GM10248 (cell line): ENCODE measurements at places on chromosomes 1 and 21.
A peak's percentile ranks its signal among the peaks of the same experiment; 100 is the strongest.

DNA sequence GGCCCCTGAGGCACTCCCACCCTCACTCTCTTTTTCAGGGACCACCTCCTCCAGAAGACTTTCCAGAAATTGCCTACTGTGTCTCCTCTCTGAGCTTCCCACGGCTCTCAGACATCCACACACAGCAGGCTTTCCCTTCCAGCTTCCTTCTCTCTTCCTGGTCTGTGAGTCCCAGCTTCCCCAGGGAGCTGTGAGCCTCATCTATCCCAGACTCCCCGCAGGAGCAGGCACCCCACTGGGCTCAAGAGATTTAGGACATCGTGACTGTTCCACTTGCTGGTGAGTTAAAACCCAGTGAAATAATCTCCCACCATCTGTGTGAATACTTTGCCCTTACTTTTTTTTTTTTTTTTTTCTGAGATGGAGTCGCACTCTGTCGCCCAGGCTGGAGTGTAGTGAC is 22.0 kb upstream of the PRELP start:
- no peak for DNase-seq

GRCh38 chr1:19559641-19560040 is 74.3 kb upstream of the CAPZB start:
- DNase-seq = peak; percentile 1

DNA sequence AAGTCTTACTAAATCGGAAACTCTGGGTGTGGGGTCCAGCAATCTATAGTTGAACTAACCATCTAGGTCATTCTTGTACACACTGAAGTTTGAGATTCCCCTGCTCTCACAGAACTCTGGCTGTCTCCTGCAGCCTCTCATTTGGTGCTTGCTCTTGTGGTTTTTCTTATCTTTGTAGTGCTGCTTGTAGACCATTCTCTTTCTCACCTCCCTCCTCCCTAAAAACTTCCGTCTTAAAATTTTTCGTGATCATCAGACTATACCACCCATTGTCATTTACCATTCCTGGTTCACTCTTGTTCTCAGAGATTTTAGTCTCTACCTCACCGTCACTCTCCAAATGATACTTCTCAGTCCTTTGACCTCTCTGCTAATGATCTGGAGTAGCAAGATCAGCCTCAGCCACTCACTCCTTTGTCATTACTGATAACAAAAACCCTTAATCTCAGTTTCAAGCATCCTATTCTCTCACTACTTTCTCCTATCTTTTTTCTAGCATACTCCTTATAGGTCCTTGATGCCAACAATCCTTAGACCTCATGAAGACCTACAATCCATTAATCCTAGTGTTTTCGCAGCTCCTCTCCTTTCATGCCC is 13.0 kb upstream of the EPHX4 start:
- no peak for DNase-seq

GRCh38 chr1:202069662-202070061 is 53.1 kb upstream of the GPR37L1 start:
- DNase-seq = no peak

- DNase-seq = no peak
These were observed 284.5 kb downstream of the NPHP4 start for GRCh38 chr1:5707566-5708345.

- no peak for DNase-seq
These were observed 18.6 kb upstream of the PADI1 start for GRCh38 chr1:17186216-17186909.

DNA sequence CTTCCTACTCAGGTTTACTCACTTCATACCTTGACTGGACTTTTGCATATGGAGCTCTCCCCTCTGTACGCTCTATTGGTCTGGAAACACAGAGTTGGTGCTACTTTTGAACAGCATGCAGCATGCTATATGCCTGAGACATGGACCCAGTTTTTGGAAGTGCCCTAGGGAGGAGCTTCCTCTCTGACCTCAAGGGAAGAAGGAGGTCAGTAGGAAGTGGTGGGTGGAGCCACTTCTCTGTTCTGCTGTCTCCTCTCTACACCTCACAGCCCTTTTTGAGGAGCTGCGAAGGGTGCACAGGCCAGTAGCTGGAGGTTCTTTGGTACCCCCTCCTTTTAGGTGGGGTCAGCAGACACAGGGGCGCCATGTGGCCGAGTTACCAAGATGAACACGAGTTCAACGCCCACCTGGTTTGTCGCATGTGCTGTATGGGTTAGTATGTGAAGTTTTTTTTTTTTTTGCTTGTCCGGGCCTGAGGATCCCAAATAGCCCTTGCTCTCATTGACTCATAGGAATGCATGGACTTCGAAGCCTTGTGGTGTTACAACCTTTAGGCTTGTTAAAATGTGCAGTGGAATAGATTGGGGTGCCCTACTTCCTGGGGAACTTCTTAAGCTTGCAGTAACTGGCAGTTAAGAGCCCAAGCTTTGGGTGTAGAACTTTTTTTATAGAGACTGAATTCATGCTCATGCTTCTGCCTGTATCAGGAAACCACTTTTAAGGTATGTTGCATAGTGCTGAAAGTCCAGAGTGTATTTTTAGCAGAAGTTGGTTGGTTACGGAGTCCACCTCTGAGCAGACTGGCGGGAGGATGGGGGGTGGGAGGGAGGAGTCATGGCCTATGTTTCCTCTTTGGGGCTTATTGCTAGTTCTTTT is 10.7 kb downstream of the MACF1 start:
- peak; percentile 78 for DNase-seq

DNA sequence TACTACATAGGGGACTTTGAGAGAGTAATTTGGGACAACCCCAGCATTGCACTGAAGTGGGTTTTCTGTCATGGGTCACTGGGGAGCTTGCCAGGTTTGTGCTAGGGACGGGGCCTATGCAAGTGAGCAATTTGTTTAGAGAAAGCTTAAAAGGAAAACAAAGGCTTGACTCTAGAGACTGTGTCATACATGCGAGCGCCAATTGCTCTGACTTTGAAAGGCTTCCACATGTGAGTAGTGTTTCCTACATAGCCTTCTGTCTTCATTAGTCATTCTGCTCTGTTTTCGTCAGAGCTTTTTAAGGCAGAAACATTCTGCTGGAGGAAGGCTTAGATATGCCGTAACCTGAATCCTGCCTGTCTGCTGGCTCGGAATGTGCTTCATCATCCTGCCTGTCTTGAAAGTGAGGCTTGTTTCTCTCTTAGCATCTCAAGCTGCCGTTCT is 28.4 kb downstream of the TRIM45 start:
- no peak for DNase-seq

- DNase-seq = no peak
These were observed 6.4 kb upstream of the TMCO2 start for GRCh38 chr1:40241362-40241761.

DNA sequence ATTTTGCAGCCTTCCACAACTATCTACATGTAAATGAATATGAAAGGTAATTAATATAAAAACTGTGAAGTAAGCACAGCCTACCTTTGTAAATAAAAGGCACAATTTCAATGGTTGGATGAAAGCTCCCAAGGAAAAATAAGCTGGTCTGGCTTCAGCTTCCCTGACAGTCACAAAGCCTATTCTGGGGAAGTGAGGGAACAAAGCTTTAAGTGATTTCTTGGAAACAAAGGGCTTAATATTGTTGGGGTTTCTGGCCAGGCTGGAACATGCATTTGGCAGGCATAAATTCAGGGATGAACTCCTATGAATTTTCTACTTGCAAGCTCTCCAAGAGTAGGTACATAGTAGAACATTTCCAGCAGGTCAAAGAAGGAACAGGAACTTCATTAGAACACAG is 17.3 kb downstream of the BCAS2 start:
- no peak for DNase-seq

DNA sequence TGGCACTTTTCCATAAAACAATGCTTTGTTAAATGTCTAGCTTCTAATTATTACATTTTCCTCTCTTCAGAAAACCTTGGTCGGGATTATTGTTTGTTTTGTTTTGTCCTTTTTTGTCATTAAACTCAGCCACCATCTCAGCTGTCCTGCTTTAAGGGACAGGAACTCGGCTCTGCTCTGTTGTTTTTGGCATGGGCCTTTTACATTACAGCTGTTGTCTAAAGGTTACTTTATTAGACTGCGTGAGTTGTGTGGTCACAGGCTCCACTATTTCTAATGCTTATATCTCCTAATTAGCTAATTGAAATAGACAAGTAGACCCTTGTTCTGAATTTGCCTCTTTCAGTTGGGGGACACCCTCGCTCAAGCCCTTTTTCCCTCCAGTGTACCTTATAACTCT is 1.6 kb downstream of the PALMD start:
- no peak for DNase-seq

DNA sequence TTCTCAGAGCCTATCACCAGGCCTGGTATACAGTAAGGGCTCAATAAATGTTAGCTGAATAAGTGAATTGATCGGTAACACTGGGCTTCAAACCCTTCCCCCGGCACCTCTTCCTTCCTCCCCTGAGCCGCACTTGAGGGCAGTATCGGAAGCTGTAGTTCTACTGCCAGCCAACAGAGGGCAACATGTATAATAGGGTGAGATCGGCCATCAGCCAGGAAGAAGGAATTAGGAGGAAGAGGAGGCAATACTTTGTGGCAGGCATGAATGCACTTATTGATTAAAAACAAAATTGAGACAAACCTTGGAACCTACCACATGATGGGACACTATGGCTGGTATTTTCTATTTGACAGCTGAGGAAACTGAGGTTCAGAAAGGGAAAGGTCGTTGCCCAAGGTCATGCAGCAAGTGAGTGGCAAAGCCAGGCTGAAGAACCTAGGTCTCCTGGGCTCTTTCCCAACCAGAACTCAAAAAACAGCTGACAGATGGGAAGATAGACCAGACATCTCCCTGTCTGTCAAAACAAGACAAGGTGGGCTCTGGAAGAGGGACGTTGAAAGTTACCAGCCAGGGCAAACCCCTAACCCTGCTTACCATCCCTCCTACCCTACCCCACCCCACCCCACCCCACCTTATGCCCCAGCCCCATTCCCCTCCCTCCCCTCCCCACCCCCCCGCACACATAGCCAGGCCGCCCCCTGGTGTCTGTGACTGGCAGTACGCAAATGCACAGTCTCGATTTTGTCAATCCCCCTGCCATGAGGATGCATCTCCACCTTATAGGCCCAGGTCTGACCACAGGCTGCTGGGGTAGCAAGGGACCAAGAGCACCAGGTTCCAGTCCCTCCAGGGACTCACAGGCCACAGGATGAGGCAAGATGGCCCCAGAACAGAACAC is 107.3 kb upstream of the RUNX3 start:
- DNase-seq = peak; percentile 77

GRCh38 chr1:234398849-234399381 is 25.7 kb downstream of the COA6 start:
- DNase-seq = peak; percentile 54

GRCh38 chr1:197868751-197869489 is 33.5 kb upstream of the C1orf53 start:
- peak; percentile 36 for DNase-seq

GRCh38 chr1:203120325-203121153 is 7.0 kb upstream of the ADORA1 start:
- DNase-seq = no peak

GRCh38 chr1:94974241-94974640 is 47.3 kb upstream of the CNN3 start:
- no peak for DNase-seq

GRCh38 chr1:239311331-239311730 is 75.0 kb upstream of the CHRM3 start:
- DNase-seq = no peak

- DNase-seq = no peak
These were observed 18.7 kb upstream of the F5 start for GRCh38 chr1:169604781-169605560.

- no peak for DNase-seq
These were observed 46.6 kb downstream of the TTC3 start for GRCh38 chr21:37119421-37120218.

DNA sequence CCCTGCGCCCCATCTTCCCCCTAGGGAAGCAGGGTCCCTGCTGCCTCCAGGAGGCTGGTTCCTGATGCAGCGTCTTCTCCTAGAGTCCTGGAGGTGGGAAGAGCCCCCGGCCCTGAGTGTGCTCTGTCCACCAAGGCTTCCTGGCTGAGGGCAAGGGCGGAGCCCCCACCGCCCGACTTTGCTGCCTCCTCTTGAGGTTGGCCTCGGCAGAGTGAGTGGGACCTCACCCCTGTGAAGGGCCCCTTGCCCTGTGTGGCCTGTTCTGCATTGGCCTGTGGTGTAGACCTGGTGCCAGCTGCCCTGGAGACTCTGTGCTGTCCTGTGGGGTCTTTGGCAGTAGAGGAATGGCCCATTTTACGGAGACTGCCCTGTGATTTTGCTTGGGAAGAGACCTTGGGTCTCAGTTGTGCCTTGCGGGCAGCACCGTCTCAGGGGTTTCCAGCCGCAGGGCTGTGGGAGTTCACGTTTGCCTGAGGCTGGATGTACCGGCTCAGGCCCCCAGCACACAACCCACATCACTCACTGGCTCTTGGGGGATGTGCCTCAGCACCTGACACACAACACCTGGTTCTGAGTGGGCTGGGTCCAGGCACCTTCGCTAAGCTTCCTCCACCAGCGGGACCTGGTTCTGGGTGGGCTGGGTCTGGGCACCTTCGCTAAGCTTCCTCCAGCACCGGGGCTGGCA is 73.6 kb downstream of the SKI start:
- DNase-seq = no peak
